Hepatic stellate cell (primary cell): ENCODE measurements at places on chromosomes 1 and 21.
A peak's percentile ranks its signal among the peaks of the same experiment; 100 is the strongest.

GRCh38 chr21:46477765-46478164 is 19.1 kb downstream of the DIP2A start:
- DNase-seq: no peak

DNA sequence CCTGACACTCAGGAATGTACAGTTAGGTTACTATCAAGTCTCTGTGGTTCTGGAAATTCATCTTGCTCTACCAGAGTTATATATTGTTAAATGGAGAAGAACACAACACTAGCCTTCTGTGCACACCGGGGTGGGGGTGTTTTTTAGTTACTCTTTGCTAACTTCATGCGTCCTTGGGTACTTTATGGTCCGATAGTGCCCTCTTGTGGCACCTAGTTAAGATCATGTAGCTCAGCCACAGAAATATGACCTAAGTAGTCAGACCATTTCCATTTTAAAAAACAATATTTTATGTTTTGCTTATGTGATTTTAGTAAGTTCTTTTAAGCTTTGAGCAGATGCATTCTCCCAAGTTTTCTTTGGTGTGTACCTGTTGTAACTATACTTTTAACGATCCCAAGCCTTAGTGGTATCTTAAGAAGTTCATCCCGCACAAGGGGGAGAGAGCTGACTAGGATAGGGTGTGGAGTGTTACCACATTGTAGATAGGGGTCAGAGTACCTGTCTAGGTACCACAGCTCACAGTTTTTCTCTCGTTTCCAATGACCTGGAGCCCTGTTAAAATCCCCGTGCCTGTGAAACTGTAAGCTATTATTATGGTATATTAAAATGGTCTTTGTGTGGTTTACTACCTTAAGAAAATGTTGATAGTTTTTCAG is 20.6 kb upstream of the SH3D21 start:
- peak; percentile 78 for DNase-seq

DNA sequence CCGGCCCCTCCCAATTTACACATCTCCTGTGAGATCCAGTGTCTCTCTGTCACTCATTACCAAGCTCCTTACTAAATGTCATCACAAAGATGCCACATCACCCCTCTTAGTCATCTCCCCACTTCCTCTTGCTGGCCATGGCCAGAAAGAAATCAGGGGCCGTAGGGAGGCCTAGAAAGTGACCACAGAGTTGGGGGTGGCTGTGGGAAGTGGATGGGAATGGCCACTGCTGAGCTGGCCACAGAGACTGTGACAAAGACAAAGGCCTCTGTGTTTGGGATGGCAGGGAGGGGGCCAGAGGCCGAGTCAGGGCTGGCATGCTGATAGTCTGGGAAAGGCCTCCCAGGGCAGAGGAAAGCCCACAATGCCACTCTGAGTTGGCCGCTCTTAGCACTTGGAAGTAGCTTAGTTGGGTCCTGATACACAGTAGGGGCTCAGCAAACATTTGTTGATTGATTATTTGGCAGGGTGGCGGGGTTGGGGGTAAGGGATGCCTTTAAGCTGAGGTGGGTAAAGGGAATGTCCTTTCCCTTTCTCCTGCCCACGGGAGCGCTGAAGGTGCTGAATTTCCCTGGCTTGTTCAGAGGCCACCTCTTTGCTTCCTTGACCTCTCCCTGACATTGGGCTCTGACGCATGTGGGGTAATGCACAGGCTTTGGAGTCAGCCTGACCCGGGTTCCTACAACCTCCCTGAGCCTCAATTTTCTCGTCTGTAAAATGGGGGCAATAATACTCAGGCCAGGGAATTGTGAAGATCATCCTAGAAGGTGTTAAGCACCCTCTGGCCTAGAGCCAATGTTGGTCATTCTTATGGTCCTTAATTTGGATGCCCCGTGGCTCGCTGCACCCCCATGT is 13.2 kb downstream of the NAV1 start:
- DNase-seq: peak; percentile 66

DNA sequence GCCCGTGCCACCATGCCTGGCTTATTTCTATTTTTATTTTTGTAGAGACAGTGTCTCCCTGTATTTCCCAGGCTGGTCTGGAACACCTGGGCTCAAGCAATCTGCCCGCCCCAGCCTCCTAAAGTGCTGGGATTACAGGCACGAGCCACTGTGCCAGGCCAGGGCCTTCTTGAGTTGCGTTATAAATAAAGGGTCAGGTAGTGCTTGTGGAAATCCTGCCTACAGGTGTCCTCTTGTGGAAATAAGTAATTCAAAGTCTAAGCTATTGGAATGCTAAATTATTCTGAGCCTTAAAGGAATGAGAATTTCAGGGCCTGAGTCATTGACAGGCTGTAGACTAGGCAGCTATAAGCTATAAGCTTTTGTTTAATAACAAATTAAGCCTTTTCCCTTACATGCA is 8.1 kb upstream of the SFT2D2 start:
- DNase-seq: no peak

DNA sequence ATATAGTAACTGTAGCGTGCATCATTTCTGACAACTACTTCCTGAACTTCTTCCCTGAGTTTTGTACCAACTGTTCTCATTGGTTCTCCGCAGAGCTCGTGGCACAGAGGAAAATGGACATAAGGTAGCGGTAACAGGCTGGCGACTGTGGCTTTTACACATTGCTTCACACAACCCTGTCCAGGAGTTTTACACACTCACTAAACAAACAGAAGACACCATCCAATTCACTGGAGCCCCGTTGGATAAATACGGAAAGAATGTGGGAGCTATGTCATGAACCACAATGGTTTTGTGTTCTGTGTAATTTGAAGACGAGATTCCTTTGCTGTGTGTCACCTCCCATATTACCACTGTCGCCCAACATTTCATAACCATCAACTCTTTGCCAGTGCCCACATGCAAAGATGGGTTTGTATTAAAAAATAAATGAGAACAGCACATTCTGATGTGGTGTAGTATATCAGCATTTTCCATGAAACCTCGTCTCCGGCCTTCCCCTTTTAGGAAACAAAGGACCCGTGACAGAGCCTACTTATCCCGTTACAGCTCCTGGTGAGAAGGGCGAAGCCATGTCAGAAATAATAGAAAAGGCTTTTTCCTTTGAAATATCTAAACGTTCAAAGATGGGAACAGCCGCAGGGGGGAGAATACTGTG is 47.4 kb upstream of the ENAH start:
- peak; percentile 84 for DNase-seq

DNA sequence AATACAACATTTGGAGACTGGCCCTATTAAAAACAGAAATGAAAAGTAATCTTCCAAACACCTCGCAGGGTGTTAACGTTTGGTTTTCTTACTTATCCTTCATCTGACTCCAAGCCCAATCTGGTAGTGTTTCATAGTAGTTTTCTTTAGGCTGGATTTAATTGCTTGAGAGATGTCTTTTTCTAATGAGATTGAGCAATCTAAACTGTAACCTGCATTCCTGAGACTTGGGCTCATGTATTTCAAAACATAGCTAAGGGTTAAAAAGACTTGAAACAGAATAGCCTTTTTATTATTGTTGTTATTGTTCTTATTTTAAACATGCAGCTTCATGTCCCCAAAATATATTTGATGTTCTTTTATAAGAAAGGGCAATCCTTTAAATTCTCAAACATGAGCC is 278.9 kb downstream of the TGFB2 start:
- no peak for DNase-seq

GRCh38 chr1:112388436-112388835 is 7.6 kb upstream of the CTTNBP2NL start:
- peak; percentile 38 for DNase-seq

GRCh38 chr1:171664976-171665375 is 12.5 kb upstream of the MYOC start:
- no peak for DNase-seq

- DNase-seq: peak; percentile 13
Measured at GRCh38 chr1:188027613-188028012, 1198.9 kb downstream of the PLA2G4A start.

- DNase-seq: peak; percentile 69
Measured at GRCh38 chr1:174990382-174990999, 9.3 kb upstream of the CACYBP start.

DNA sequence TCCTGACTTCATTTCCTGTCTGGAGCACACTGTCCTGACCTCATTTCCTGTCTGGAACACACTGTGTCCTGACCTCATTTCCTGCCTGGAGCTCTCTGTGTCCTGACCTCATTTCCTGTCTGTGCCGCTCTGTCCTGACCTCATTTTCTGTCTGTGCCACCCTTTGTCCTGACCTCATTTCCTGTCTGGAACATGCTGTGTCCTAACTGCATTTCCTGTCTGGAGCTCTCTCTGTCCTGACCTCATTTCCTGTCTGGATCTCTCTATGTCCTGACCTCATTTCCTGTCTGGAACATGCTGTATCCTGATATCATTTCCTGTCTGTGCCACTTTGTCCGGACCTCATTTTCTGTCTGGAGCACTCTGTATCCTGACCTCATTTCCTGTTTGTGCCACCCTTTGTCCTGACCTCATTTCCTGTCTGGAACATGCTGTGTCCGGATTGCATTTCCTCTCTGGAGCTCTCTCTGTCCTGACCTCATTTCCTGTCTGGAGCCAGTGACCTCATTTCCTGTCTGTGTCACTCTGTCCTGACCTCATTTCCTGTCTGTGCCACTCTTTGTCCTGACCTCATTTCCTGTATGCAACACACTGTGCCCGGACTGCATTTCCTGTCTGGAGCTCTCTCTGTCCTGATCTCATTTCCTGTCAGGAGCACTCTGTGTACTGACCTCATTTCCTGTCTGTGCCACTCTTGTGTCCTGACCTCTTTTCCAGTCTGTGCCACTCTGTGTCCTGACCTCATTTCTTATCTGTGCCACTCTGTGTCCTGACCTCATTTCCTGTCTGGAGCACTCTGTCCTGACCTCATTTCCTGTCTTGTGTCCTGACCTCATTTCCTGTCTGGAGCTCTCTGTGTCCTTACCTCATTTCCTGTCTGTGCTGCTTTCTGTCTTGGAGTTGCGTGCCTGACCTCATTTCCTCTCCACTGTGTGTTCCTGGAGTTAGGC is 27.6 kb downstream of the SKI start:
- no peak for DNase-seq

- no peak for DNase-seq
Measured at GRCh38 chr1:173362543-173362942, 114.6 kb upstream of the PRDX6 start.

GRCh38 chr1:76593618-76594017 is 273.7 kb upstream of the ST6GALNAC5 start:
- no peak for DNase-seq

DNA sequence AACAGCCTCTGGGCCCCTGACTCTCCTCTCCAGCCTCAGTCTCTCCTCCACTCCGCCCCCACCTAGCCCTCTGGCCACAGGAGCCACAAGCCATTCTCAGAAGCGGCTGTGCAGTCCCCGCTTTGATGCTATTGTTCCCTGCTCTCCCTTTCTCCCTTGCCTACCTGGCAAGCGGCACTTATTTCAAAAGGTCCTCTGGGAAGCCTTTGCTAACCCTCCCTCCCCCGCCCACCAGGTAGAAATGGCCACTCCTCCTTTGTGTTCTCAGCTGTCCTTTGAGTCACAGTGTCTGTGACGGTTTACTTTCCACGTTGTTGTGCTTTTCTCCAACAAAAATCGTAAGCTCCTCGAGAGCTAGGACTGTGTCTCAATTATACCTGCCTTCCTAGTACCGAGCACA is 338.4 kb upstream of the PROX1 start:
- no peak for DNase-seq

GRCh38 chr1:54885807-54886723 is 930 bp downstream of the DHCR24 start:
- no peak for DNase-seq

DNA sequence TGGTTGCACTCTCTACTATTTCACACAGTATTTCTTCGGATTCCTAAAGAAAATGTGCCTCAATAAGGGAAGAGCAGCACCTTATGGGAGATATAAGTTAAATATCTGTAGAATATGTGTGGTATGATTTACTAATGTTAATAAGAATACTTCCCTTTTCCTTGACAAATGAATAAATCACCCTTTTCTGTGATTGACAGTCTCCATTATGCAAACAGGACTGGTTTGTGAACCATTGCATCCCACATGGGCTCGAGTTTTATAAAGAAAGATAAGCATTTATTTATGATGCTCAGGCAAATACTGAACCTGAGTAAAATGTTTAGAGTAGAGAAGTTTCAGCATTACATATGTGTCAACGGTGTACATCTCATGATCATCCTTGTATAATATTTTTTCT is 587.7 kb upstream of the BRINP3 start:
- no peak for DNase-seq

GRCh38 chr1:225777058-225777582 is 506 bp upstream of the SRP9 start:
- no peak for DNase-seq

DNA sequence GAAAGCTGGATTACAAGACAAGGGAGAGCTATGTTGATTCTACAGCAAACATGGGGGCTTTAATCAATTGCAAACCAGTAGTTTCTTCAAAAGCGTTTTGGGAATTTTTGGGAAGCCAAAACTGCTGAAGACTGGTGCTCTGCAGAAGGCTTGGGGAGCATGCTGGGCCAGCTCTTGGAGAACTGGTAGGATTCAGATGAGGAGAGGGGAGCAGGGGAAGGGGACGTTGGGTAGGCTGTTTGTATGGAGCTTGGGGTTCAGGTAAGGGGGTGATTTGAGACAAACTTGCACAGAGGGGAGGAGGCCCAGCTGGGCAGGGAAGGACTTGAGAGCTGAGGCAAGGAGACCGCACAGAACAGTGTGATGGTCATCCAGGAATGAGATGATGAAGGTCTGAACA is 2.6 kb upstream of the MYOG start:
- DNase-seq: no peak

DNA sequence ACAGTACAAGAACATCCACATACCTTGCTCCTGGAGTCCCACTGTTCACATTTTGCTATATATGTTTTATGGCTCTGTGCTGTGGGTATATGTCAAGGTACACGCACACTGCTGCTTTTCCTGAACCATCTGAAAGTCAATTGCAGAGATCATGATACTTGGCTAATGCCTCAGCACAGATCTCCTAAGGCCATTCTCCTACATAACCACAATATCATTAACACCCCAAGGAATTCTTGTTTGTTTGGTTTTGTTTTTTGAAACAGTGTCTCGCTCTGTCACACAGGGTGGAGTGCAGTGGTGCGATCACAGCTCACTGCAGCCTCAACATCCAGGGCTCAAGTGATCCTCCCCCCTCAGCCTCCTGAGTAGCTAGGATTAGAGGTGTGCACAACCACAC is 16.0 kb downstream of the CTNNBIP1 start:
- DNase-seq: no peak

DNA sequence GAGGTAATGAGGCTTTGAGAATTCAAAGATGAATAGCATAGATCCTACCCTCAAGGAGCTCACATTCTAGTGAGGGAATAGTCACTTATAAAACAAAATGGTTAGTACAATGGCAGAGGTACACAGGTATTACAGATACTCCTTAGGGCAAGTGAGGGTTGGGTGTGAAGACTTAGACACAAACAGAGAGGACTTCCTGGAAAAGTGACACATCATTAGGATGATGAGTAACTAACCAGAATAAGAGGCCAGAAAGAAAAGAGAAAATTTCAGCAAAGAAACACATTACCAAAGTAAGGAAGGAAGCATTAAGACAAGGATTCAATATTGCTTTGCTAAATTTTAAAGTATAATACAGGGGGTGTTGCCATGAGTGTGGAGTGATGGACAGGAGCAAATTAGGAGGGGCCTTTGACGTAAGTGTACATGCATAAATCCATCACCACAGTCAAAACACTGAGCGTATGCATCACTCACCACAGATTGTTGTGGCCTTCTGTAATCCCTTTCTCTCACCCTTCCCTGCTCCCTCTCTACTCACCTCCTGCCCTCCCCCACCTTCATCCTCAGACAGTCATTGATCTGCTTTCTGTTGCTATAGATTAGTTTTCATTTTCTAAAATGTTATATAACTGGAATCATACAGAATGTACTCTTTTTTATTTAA is 7.9 kb downstream of the CD53 start:
- DNase-seq: no peak
